ENCODE measurements at places on chromosomes 3 and 15.

DNA sequence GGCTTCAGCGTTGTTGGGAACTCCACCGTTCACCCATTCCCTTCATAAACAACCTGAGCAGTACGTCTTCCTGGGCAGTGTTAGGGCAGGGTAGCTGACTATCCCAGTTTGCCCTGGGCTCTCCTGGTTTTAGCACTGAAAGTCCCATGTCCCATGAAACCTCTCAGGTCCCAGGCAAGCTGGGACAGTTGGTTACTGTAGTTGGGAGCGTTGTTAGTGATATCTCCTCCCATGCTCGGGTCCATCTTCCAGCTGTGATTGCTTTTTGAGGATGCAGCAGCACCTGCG lies 60.9 kb upstream of the HERC1 start:
- DNase-seq, result no peak

DNA sequence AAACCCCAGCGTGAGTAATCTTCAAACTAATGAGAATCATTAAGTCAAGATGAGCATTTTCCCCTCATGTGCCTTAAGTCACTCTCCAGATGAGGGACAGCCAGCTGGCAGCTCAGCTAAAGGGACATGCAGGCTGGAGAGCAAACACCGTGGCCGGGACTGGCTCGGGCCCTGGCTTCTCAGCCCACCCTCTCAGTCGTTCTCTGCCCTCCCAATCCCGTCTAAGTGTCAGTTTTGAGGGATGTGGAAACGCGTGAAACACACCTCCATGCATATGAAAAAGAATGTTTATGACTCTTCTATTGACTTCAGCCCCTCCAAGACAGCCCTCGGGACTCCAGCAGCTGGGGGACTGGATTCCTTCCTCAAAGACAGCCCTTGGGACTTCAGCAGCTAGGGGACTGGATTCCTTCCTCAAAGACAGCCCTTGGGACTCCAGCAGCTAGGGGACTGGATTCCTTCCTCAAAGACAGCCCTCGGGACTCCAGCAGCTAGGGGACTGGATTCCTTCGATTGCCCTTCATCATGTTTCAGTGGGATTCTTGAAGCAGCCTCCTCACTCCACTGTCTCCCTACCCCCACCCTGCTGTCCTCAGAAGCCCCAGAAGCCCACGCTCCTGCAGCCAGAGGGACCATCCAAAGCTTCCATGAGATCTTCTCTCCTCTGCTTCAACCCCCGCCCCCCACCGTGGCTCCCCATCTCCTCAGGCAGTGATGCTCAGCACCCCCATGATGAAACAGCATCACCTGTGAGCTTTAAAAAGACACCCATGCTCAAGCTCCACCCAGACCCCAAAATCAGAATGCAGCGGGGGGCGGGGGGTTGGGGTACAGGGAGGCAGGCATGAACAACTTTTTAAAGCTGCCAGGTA lies 228.9 kb downstream of the XXYLT1 start:
- DNase-seq, result no peak

DNA sequence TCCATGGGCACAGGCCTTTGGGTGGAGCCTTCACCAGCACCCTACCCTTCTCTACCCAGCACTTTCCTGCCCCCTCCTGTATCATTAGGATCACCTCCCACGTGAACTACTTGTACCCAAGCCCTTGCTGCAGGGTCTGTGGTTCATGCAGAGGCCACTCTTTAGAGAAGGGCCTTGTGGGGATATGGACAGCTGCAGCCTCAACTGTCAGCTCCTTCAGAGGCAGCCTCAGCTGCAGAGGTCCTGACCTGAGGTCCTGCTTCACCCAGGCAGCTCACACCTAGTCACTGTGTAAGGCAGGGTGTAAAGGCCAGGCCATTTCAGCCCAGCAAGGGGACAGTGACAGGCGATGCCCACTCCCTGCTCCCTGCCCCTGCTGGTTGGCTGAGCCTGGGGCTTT lies 448.6 kb upstream of the PROK2 start:
- no peak for DNase-seq

DNA sequence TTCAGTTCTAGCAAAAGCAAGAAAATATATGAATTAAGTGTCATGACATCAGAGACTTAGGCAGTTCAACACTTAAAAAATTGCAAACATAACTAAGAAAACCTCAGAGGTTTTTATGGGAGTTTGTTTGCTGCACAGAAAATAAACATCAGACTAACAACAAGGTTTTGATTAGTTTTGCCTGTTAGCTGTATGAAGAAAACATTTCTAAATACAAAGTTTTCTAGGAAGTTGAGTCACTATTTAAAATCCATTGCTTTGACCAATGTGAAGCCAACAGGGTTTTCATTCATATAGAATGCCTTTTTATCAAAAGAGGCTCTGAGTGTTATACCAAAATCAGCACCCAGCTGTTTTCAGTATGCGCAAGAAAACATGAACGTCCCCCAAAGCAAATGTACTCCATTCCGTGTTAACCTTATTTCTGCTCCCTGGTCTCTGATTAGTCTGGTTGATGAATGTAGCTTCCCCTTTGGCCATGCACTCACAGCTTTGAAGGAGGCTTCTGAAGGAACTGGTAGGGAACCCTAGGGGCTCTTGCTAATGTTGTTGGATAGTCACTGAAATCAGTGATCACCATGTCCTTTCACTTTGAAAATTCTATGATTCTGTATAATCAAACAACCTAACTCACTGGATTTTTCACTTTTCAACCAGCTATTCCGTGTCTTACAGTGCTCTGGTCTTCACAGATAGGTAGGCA lies 89.6 kb upstream of the TSEN2 start:
- no peak for DNase-seq

DNA sequence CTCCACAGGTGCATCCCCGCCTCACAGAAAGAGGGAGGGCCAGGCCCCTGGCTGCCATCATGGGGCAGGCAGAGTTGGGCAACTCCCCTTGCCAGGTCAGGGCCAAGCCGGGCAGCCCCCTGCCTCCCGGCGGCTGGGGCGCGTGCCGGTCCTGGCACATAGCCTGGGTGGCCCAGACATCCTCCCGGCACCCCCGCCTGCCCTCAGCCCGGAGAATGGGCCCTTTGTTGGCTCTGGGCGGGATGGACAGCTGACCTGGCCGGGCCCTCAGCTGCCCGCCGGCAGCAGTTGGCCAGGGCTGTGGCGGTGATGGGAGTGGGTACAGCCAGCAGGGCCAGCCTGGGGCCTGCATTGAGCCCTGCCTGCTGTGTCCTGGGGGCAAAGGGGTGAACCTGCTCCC lies 16.5 kb downstream of the PLXNA1 start:
- DNase-seq, result no peak

- no peak for DNase-seq
Measured at GRCh38 chr3:40969756-40970466, 229.4 kb upstream of the CTNNB1 start.

- DNase-seq, result no peak
Measured at GRCh38 chr3:122271246-122271898, 53.7 kb upstream of the CSTA start.

GRCh38 chr3:67349551-67350174 lies 304.7 kb downstream of the SUCLG2 start:
- DNase-seq, result no peak

All from coronary artery (tissue), 2 donors.